Type B pancreatic cell (in vitro differentiated cells): ENCODE measurements at places on chromosomes 2 and 18. TPM values are rescaled to one million over a fixed set of nuclear protein-coding genes. Genes with fewer than 3 reads are reported as not detected.

The PROM2 gene
- 18.5 and 31.5 TPM in 2 replicates for total RNA-seq

The PJVK gene
- 2.3 and 8.0 TPM in 2 replicates for total RNA-seq

The FBXO36 gene
- 2.0 and 3.2 TPM in 2 replicates for total RNA-seq

The ASTL gene
- 0.93 TPM in 1 of 2 replicates, not detected in the other for total RNA-seq

The FBXO41 gene
- total RNA-seq: 5.2 and 5.5 TPM in 2 replicates

The GPR45 gene
- total RNA-seq: not detected in 2 replicates

The CHN1 gene
- total RNA-seq: 11.6 and 24.0 TPM in 2 replicates

The ADD2 gene
- total RNA-seq: 1.6 and 5.0 TPM in 2 replicates

The STARD6 gene
- total RNA-seq: not detected in 2 replicates

The CCBE1 gene
- total RNA-seq: 8.3 and 51.3 TPM in 2 replicates

The SH3BP4 gene
- total RNA-seq: 42.6 and 49.5 TPM in 2 replicates

The ADRA2B gene
- total RNA-seq: 2.4 and 13.9 TPM in 2 replicates

The AFF3 gene
- total RNA-seq: 8.3 and 29.2 TPM in 2 replicates

The LRRTM4 gene
- total RNA-seq: 5.4 and 6.5 TPM in 2 replicates

The EHD3 gene
- 5.3 and 8.9 TPM in 2 replicates for total RNA-seq

The PPP1R7 gene
- 50.7 and 52.4 TPM in 2 replicates for total RNA-seq

The CNRIP1 gene
- total RNA-seq: 0.36 and 15.0 TPM in 2 replicates
